Activated CD4-positive, alpha-beta T cell treated with anti-CD3 and anti-CD28 coated beads, Interleukin-2, amount 50 U/mL, for 48 hours (primary cell): ENCODE measurements at places on chromosomes 16 and 17.

DNA sequence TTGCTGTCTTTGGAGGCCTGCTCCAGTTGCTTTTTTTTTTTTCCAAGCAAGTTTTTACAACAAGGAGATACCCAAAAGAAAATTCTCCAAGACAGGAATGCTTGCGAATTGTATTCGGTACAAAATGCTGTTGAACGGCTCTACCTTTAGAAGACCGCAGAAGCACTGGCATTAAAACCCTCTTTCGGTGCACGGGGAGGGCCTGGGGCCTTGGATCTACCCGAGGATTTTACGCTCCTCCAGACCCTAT, 1.3 kb upstream of the HELZ start:
- no peak for DNase-seq

DNA sequence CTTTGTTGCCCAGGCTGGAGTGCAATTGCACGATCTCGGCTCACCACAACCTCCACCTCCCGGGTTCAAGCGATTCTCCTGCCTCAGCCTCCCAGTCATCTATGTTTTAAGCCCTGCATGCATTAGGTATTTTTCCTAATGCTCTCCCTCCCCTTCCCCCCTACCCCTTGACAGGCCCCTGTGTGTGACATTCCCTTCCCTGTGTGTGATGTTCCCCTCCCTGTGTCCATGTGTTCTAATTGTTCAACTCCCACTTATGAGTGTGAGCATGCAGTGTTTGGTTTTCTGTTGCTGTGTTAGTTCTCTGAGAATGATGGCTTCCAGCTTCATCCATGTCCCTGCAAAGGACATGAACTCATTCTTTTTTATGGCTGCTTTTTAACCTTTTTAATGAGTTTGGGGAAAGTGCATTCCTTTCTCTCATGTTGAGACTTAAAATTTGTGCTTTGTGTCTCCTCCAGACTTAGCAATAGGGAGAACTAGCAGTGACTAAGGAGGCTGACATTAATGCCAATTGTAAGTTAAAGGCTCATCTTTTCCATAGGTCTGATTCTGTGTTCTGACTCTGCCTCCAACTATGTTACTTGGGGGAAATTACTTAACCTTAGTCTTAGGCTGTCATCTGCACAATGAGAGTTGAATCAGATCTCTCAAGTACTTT, 17.7 kb upstream of the PHAF1 start:
- no peak for DNase-seq

DNA sequence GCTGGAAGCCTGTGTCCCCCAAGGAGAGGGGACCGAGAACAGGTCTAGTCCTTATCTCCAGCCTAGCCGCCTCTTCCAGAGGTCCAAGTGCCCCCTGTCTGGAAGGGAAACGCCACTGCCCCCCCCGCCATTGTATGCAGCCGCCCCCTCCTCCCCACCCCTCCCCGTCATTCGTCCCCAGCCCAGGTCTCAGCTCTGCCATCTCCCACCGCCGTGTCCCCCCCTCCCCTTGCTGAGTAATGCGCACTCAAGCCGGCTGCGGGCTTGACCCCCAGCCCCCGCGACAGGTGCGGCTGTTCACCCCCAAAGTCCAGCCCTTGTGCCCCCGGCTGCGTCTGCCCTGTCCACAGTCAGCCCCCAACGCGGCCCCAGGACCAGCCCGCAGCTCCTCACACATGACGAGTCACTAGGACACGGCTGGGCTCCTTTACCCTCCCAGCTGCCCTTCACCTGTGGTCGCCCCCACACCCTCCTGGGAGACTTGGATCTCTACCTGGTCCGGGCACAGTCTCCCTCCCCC, 622 bp downstream of the GPRC5B start:
- DNase-seq: no peak

GRCh38 chr17:21371511-21372081, 4.6 kb upstream of the KCNJ12 start:
- no peak for DNase-seq

- no peak for DNase-seq
Observed at GRCh38 chr16:83247767-83248372, 559.9 kb upstream of the HSBP1 start.

DNA sequence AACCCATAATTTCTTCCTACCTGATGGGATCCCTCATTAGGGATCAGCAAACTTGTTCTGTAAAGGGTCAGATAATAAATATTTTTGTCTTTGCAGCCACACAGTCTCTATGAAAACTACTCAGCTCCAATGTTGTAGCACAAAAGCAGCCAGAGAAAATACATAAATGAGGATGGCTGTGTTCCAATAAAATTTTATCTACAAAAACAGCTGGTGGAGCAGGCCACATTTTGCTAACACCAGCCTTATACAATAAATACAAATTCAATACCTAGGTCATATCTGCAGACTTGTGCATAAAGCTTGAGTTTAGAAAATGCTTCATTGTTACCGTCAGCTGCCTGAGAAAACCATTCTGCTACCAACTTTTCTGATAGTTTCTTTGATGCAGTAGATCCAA, 38.4 kb upstream of the INTS2 start:
- DNase-seq: no peak
